ENCODE measurements at places on chromosomes 7 and 10. TPM values are rescaled to one million over a fixed set of nuclear protein-coding genes. Genes with fewer than 3 reads are reported as not detected.
A peak's percentile ranks its signal among the peaks of the same experiment; 100 is the strongest.

NUTM2E gene
- total RNA-seq, result 0.63 TPM

- H3K27me3 ChIP-seq, result peaks cover 3% of the 10 kb centered on the region
- no peaks in the 10 kb centered on the region for H3K36me3 ChIP-seq
- DNase-seq, result no peak
- H3K4me3 ChIP-seq, result no peak overlapping the region
- H3K4me1 ChIP-seq, result no peaks in the 10 kb centered on the region
Observed at GRCh38 chr10:113625461-113626186, 38.2 kb downstream of the NRAP start.

- H3K27me3 ChIP-seq, result no peaks in the 10 kb centered on the region
- no peak overlapping the region for H3K4me3 ChIP-seq
- no peak for DNase-seq
- H3K4me1 ChIP-seq, result no peaks in the 10 kb centered on the region
- H3K36me3 ChIP-seq, result no peaks in the 10 kb centered on the region
Observed at GRCh38 chr7:15397159-15397550, 164.7 kb downstream of the AGMO start.

UBTD1 gene
- 1.8 TPM for total RNA-seq

- no peak overlapping the region for H3K4me3 ChIP-seq
- H3K27ac ChIP-seq, result no peak overlapping the region
- no peaks in the 10 kb centered on the region for H3K4me1 ChIP-seq
- no peak for DNase-seq
Observed at GRCh38 chr7:27606270-27607209, 56.1 kb downstream of the HIBADH start.

- no peaks in the 10 kb centered on the region for H3K36me3 ChIP-seq
- H3K4me1 ChIP-seq, result no peaks in the 10 kb centered on the region
- H3K4me3 ChIP-seq, result no peak overlapping the region
- H3K27me3 ChIP-seq, result no peaks in the 10 kb centered on the region
- H3K27ac ChIP-seq, result no peak overlapping the region
Observed at GRCh38 chr7:15607529-15608210, 45.9 kb upstream of the AGMO start.

DNA sequence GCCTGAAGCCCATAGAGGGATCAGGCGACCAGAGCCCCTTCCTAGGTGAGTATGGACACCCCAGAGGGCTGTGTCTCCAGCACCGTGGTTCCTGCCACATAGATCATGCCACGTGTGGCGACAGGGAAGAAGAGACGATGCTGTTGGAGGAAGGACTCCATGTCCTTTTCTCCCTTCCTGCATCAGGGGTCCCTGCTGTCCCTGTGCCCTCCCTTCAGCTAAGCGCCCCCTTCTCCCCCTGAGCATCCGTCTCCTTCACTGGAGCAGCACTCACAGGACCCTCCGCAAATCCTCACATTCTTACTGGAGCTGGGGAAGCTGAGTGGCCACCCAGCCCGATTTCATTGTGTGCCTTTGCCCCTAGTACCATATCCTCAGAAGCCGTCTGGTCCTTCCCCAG is 85.6 kb upstream of the NPS start:
- no peak for DNase-seq
- no peaks in the 10 kb centered on the region for H3K4me1 ChIP-seq
- H3K4me3 ChIP-seq, result no peak overlapping the region
- H3K36me3 ChIP-seq, result no peaks in the 10 kb centered on the region

CPN1 gene
- not detected for total RNA-seq

PPP2R2D gene
- 45.6 TPM for total RNA-seq

GRCh38 chr7:45160417-45160881 is 2.9 kb downstream of the RAMP3 start:
- H3K4me3 ChIP-seq, result no peak overlapping the region
- no peak overlapping the region for H3K27ac ChIP-seq
- peaks cover 10% of the 10 kb centered on the region for H3K4me1 ChIP-seq
- no peak for DNase-seq

DNA sequence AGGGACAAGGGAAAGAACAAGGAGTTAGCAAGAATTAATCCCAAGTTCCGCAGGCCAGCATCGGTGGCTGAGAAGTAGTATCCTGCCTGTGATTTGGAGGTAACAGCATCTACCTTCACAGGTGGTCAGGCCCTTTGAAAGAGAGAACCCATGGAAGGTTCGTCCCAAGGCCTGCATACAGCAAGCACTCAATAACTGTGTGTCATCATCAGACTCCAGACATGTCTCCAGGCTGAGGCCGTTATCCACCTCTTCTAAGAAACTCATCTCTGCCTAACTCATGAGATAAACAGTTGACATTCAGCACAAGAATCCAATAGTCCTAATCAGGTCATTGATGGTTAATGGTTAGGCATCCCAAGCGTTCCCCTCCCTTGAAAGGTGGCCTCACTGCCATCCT is 45.0 kb downstream of the CTBP2 start:
- no peaks in the 10 kb centered on the region for H3K27me3 ChIP-seq
- no peak overlapping the region for H3K27ac ChIP-seq
- no peak for DNase-seq
- no peak overlapping the region for H3K4me3 ChIP-seq
- no peaks in the 10 kb centered on the region for H3K36me3 ChIP-seq
- H3K4me1 ChIP-seq, result no peaks in the 10 kb centered on the region

GRCh38 chr7:143305423-143306070 is 10.4 kb upstream of the CLCN1 start:
- peak; percentile 57 for DNase-seq
- H3K4me3 ChIP-seq, result no peak overlapping the region
- peaks cover 75% of the 10 kb centered on the region for H3K36me3 ChIP-seq
- no peak overlapping the region for H3K27ac ChIP-seq

- H3K27me3 ChIP-seq, result no peaks in the 10 kb centered on the region
- no peaks in the 10 kb centered on the region for H3K36me3 ChIP-seq
- DNase-seq, result no peak
- H3K27ac ChIP-seq, result no peak overlapping the region
Observed at GRCh38 chr10:33099748-33100147, 141.7 kb upstream of the ITGB1 start.

STAG3 gene
- 22.0 TPM for total RNA-seq

DNA sequence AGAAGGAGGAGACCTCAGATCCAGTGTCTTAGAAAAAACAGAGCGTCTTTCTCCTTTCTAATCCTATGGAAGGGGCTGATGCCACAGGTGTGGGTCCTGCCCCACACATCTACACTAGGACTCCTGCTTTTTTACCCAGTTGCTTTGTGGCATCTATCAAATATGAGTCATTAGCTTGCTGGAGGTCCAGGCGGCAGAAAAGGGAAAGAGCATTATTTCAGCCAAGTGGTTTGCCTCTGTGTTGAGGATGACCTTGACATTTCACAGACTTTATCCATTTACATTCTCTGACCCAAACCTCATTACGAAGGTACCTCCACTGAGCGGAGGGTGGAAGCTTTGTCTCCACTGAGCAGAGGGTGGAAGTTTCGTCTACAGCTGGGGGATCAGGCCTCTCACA is 308.4 kb upstream of the KLF6 start:
- no peaks in the 10 kb centered on the region for H3K27me3 ChIP-seq
- no peak overlapping the region for H3K27ac ChIP-seq
- DNase-seq, result no peak
- H3K36me3 ChIP-seq, result no peaks in the 10 kb centered on the region
- no peaks in the 10 kb centered on the region for H3K4me1 ChIP-seq

LMOD2 gene
- not detected for total RNA-seq

DNA sequence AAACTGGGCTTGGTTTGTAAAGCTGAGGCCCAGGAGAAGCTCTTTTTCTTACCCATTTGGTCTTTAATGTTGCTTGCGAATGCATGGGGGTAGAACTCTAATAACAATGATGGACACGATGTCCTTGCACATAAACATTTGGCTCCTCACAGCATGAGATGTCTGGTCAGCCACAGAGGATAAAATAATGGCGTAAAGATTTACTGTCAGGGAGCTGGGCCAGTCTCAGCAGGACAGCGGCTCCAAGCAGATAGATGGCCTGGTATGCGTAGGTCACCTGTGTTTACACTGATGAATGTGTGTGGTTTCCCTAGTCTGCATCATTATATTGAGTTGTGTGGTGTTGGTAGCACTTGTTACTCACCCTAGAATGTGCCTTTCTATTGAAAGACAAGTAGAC is 537.4 kb downstream of the CNTNAP2 start:
- H3K36me3 ChIP-seq, result no peaks in the 10 kb centered on the region
- no peak overlapping the region for H3K27ac ChIP-seq
- no peak for DNase-seq

IL15RA gene
- 9.3 TPM for total RNA-seq

- no peaks in the 10 kb centered on the region for H3K36me3 ChIP-seq
- H3K4me3 ChIP-seq, result no peak overlapping the region
- no peak for DNase-seq
- H3K4me1 ChIP-seq, result no peaks in the 10 kb centered on the region
Observed at GRCh38 chr10:119343011-119343601, 135.7 kb downstream of the GRK5 start.

DNA sequence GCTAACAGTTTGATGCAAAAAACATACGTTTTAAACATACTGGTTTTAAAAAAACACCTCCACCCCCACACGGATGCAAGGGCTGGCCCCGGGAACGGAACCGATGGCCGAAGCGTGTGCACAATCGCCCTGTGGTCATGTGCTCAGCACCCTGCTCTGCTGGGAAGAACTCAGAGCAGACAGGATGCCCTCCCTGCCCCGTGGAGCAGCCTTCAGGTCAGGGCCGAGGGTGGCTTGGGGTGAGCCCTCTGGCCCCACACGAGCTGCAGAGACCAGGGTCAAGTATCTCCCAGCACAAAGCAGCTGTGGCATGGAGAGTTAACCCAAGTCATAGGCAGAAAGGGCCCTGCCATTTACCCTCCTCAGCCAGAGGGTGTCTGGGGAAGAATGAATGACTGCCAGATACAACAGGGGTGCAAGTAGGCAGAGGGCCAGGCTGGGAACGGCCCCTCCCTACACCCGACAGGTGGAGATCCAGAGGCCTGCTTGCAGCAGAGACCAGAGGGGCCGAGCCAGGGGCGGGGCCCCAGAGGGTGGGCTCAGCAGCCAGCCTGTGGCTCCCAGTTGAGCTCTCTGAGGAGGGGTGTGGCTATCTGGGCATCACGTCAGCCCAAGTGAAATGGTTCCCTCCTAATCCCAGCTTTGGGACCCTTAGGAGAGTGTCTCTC is 56.8 kb downstream of the ZRANB1 start:
- H3K27me3 ChIP-seq, result no peaks in the 10 kb centered on the region
- DNase-seq, result no peak
- no peaks in the 10 kb centered on the region for H3K36me3 ChIP-seq

GRCh38 chr10:131180086-131180485 is 131.4 kb downstream of the TCERG1L start:
- H3K4me3 ChIP-seq, result no peak overlapping the region
- no peak overlapping the region for H3K27ac ChIP-seq
- no peaks in the 10 kb centered on the region for H3K4me1 ChIP-seq

DNA sequence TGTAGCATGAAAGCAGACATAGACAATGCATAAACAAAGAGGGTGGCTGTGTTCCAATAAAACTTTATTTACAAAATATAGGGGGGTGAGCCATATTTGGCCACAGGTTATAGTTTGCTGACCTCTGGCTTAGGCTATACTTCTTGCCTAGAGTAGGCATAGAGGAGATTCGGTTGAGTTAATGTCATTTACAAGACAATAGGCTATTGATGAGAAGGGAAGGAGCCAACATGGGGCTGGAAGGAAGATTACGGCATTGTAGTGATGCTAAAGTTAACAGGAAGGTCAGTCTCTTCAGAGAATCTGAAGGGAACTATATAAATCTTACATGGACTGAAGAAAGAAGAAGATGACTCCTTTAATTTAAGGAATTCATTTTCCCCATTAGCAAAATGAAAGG is 463.5 kb downstream of the HTR7 start:
- H3K36me3 ChIP-seq, result no peaks in the 10 kb centered on the region
- no peaks in the 10 kb centered on the region for H3K27me3 ChIP-seq
- no peak for DNase-seq
- no peaks in the 10 kb centered on the region for H3K4me1 ChIP-seq

MYPN gene
- not detected for total RNA-seq
